ENCODE measurements at places on chromosomes 6 and 20. TPM values are rescaled to one million over a fixed set of nuclear protein-coding genes. Genes with fewer than 3 reads are reported as not detected.

ZHX3 gene
- total RNA-seq, result 14.0 TPM

NR2E1 gene
- not detected for total RNA-seq

C6orf118 gene
- not detected for total RNA-seq

RBM24 gene
- 0.12 TPM for total RNA-seq

SRC gene
- total RNA-seq, result 21.3 TPM

ZNF133 gene
- total RNA-seq, result 7.0 TPM

DST gene
- 69.4 TPM for total RNA-seq

SFTA2 gene
- 2.2 TPM for total RNA-seq

SIRPB1 gene
- total RNA-seq, result 0.05 TPM

FAM184A gene
- total RNA-seq, result 3.3 TPM

KIF6 gene
- total RNA-seq, result 0.19 TPM

MTG2 gene
- 21.1 TPM for total RNA-seq

SYTL3 gene
- 0.44 TPM for total RNA-seq

TGM3 gene
- total RNA-seq, result 0.31 TPM

SLC25A27 gene
- 3.3 TPM for total RNA-seq

HMGCLL1 gene
- total RNA-seq, result 0.69 TPM

CALHM6 gene
- total RNA-seq, result 0.79 TPM

RUNX2 gene
- total RNA-seq, result 0.09 TPM

EBF4 gene
- 16.4 TPM for total RNA-seq

ADGRB3 gene
- total RNA-seq, result 0.09 TPM

HLA-DQB2 gene
- total RNA-seq, result 3.8 TPM

EDN1 gene
- total RNA-seq, result 3.5 TPM

CCM2L gene
- total RNA-seq, result 0.57 TPM

HLA-DMB gene
- total RNA-seq, result 2.0 TPM

DDX43 gene
- not detected for total RNA-seq

CLPSL2 gene
- total RNA-seq, result 3.1 TPM

BPIFB4 gene
- not detected for total RNA-seq

TAP2 gene
- 13.2 TPM for total RNA-seq

UBE2C gene
- total RNA-seq, result 0.38 TPM

RNF182 gene
- total RNA-seq, result 0.75 TPM

RBPJL gene
- 474 TPM for total RNA-seq

Data from pancreas (tissue), 10 donors.